Kidney (tissue), 22 donors: ENCODE measurements at places on chromosomes 12 and 14. TPM values are rescaled to one million over a fixed set of nuclear protein-coding genes. Genes with fewer than 3 reads are reported as not detected.

The FOXM1 gene
- 1.3 TPM for total RNA-seq

DNA sequence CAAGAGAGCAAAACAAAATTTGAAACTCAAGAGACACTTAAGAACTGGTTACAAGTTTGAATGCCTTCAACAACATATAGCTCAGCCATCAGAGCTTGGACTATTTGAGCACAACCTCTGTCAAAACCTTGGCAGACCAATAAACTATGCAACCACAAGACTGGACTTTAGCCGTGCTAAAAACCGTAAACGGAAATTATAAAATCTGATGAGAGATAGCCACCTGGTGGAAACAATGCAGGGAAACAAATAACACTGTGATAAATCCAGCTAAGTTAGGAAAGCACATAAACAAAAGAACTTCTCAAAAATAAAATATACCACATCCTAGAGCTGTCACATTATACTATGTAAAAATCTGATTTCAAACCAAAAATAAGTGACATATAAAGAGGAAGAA is 1074.2 kb upstream of the NOVA1 start:
- peak; percentile 49 for DNase-seq
- no peaks in the 10 kb centered on the region for H3K4me1 ChIP-seq
- no peaks in the 10 kb centered on the region for H3K27me3 ChIP-seq
- H3K36me3 ChIP-seq, result no peaks in the 10 kb centered on the region
- H3K27ac ChIP-seq, result no peak overlapping the region
- no peak overlapping the region for H3K4me3 ChIP-seq

The PGF gene
- 9.3 TPM for total RNA-seq

- H3K27me3 ChIP-seq, result no peaks in the 10 kb centered on the region
- no peak overlapping the region for H3K27ac ChIP-seq
- no peak overlapping the region for H3K4me3 ChIP-seq
- H3K36me3 ChIP-seq, result no peaks in the 10 kb centered on the region
- no peaks in the 10 kb centered on the region for H3K4me1 ChIP-seq
- DNase-seq, result no peak
Measured at GRCh38 chr12:110791589-110791988, 48.9 kb upstream of the PPP1CC start.

- DNase-seq, result no peak
- H3K27ac ChIP-seq, result no peak overlapping the region
- H3K27me3 ChIP-seq, result no peaks in the 10 kb centered on the region
- no peak overlapping the region for H3K4me3 ChIP-seq
Measured at GRCh38 chr12:10289005-10289754, 18.5 kb upstream of the KLRD1 start.

DNA sequence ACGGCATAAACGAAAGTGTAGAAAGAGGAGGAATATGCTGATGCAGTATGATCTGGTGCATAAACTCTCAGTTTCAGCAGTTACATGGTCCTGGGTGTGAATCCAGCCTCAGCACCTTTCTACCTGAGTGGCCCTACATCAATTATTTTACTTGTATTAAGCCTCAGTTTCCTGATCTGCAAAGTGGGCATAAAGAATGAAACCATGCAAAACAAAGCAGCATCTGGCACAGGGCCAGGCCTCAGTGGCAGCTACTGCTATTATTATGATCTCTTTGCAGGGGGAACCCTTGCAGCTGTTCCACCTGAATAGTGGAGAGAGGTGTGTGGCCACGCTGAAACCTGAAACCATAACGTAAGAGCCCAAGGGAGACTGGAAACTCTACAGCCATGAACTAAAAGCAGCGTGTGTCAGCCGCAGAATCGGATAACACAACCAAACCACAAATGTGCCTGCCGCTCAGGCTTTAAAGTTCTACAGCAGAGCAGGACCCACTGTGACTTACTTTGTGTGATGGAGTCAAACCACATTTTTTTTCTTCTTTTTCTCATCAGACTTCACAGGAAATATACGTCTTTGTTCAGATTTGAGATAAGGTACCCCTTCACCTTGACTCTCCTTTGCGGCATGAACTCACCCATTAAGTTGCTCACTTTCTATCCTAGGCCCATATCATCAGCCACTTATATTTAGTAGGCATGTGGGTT is 29.2 kb upstream of the FOS start:
- no peak overlapping the region for H3K27ac ChIP-seq
- H3K36me3 ChIP-seq, result no peaks in the 10 kb centered on the region
- DNase-seq, result peak; percentile 46
- H3K4me1 ChIP-seq, result peaks cover 12% of the 10 kb centered on the region
- no peaks in the 10 kb centered on the region for H3K27me3 ChIP-seq
- no peak overlapping the region for H3K4me3 ChIP-seq

GRCh38 chr12:59414051-59414450 is 181.8 kb upstream of the SLC16A7 start:
- no peak overlapping the region for H3K4me3 ChIP-seq
- no peak for DNase-seq
- no peak overlapping the region for H3K27ac ChIP-seq
- H3K36me3 ChIP-seq, result no peaks in the 10 kb centered on the region
- H3K27me3 ChIP-seq, result no peaks in the 10 kb centered on the region

DNA sequence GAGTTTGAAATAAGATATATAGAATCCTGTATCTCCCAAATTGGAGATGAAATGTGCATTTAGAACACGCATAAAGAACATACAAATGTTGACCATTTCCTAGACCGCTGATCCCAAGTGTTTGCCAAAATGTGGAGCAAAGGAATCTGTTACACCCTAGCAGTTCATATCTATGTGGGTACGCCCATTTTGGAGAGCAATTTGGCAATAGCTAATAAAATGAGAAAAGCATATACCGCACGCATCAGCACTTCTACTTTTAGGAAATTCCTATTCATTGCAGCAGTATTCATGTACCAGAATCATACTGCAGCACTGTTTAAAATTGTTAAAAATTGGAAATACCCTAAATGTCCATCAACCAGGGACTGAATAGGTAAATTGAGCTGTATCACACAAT is 937.8 kb downstream of the BCL11B start:
- no peaks in the 10 kb centered on the region for H3K36me3 ChIP-seq
- no peak for DNase-seq
- no peak overlapping the region for H3K27ac ChIP-seq
- no peaks in the 10 kb centered on the region for H3K4me1 ChIP-seq
